ENCODE measurements at places on chromosomes 3 and 15.
A peak's percentile ranks its signal among the peaks of the same experiment; 100 is the strongest.

DNA sequence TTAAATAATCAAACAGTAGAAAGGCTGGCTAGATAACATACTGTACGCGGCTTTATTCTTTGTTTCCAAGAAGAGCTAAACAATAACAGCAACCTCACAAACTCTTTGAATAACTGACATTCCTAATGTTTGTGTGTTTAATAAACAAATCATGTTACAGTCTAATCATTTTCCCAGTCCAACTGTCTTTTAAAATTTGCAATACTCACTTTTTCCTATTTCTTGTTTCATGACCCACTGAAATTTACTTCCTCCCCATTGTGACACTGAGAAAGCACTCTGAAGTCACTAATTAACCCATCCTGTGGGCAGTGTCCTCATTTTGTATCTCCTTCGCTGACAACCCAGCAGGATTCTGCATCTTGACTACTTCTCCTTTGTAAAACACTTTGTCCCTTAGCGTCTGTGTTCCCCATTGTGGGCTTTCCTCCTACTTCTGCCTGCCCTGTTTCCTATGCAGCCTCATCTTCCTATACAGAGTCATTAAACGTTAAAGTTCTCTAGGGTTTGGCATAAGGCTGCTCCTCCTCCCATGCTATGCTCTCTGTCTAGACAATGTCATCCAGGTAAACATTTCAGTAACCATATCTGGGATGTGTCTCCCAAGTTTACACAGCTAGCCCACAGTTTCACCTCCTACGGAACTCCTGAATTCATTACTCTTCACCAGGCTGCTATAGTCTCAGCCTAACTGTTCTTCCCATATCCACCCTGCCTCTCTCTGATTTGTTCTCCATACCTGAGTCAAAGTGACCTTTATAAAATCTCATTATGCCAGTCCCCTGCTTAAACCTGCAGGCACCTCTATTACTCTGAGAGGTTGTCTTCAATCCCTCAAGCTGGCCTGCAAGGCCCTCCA, 148.9 kb downstream of the GREM1 start:
- no peak overlapping the region for H3K27ac ChIP-seq
- DNase-seq = peak; percentile 4
- H3K27me3 ChIP-seq = peaks cover 3% of the 10 kb centered on the region
- H3K36me3 ChIP-seq = no peaks in the 10 kb centered on the region
- H3K4me3 ChIP-seq = no peak overlapping the region

DNA sequence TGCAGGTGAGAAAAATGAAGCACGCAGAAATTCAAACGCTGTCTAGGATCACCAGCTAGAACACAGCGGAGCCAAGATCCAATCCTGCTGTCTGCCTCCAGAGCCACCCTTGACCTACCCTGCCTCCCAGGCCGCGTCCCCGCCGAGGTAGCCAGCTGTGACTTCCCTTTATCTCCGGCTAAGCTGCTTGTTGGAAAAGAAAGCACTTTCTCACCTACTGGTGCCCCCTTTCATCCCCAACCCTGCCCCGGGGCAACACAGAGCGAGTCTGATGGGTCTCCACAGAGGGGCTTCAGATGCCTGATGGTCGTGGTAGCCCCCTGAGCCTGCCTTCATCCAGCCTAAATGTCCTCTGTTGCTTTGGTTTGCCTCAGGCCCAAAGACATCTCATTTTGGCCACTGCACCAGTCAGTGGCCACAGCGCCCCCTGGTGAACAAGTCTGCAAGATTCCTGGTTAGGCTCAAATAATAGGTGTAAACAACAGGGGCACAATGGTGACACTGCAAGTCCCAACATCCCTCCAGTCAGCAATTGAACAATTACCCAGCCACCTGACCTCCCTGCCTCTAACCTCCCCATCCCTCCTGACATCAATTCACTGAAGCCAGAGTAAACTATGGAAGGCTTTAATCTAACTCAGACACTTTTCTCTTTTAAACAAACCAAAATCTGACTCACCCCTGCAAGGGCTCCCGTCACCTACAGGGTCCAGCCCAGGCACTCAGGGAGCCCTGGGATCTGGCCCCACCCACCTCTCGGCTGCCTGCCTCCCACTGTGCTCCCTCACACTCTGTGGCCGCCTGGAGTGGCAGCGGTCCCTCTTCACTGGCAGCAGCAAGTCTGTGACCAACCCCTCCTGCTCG, 27.3 kb upstream of the BCL2L10 start:
- peak overlapping the region; percentile 42 for H3K27ac ChIP-seq
- DNase-seq = peak; percentile 39
- peaks cover 27% of the 10 kb centered on the region for H3K4me1 ChIP-seq
- no peaks in the 10 kb centered on the region for H3K27me3 ChIP-seq

DNA sequence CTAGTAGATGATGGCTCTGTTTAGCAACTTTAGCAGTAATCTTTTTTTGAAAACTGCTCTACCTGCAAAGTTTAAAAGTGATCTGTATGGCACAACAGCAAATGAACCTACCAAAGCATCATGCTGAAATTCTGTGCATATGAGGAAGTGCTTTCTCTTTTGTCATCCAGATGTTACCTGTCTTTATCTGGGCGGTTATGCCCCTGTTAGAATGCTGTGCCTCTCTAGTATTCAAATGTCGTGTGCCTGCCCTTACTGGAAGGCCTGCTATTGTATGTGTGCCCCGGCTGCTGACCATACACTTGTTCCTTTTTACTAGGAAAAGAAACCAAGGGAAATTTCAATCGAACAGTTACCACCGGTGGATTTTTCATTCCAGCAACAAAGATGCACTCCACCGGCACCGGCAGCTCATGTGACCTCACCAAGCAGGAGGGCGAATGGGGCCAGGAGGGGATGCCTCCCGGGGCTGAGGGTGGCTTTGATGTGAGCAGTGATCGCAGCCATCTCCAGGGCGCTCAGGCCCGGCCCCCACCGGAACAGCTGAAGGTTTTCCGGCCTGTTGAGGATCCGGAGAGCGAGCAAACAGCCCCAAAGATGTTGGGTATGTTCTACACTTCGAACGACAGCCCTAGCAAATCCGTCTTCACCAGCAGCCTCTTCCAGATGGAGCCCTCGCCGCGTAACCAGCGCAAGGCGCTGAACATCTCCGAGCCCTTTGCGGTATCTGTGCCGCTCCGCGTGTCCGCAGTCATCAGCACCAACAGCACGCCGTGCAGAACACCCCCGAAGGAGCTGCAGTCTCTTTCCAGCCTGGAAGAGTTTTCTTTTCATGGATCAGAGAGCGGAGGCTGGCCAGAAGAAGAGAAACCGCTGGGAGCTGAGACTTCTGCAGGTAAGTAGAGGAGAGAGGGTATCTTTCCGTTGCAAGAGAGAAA, 61.6 kb downstream of the TMEM39A start:
- peaks cover 5% of the 10 kb centered on the region for H3K4me1 ChIP-seq
- no peak for DNase-seq
- no peak overlapping the region for H3K27ac ChIP-seq
- H3K27me3 ChIP-seq = no peaks in the 10 kb centered on the region
- peaks cover 64% of the 10 kb centered on the region for H3K36me3 ChIP-seq

DNA sequence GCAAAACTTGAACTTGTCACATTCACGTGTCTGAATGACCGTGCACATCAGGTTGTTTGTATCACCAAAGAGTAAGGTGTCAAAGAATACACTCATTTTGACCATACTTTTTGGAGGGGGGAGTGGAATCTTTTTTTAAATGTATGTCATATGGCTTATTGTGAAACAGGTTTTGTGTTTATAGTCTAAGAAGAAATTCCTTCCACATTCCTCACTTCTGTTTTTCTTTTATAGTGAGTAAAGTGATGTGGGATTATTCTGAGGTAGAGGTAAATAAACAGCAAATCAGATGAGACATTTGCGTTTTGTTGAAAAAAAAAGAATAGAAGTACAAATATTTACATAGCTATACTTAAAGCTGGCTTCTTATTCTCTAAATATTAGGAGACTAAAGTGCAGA, 33.0 kb downstream of the SRP14 start:
- H3K27ac ChIP-seq = no peak overlapping the region
- peaks cover 38% of the 10 kb centered on the region for H3K36me3 ChIP-seq
- no peaks in the 10 kb centered on the region for H3K27me3 ChIP-seq
- DNase-seq = no peak
- H3K4me1 ChIP-seq = no peaks in the 10 kb centered on the region

GRCh38 chr3:141241616-141242376, 10.2 kb downstream of the PXYLP1 start:
- H3K27ac ChIP-seq = no peak overlapping the region
- H3K4me1 ChIP-seq = peaks cover 4% of the 10 kb centered on the region
- no peak for DNase-seq
- no peaks in the 10 kb centered on the region for H3K27me3 ChIP-seq

- no peak overlapping the region for H3K27ac ChIP-seq
- H3K27me3 ChIP-seq = no peaks in the 10 kb centered on the region
- H3K36me3 ChIP-seq = no peaks in the 10 kb centered on the region
- DNase-seq = no peak
Measured at GRCh38 chr15:100022806-100023205, 289.6 kb upstream of the LYSMD4 start.

- H3K4me1 ChIP-seq = no peaks in the 10 kb centered on the region
- H3K27ac ChIP-seq = no peak overlapping the region
- H3K4me3 ChIP-seq = no peak overlapping the region
- DNase-seq = no peak
Measured at GRCh38 chr3:83039422-83039821, 1278.0 kb upstream of the GBE1 start.

DNA sequence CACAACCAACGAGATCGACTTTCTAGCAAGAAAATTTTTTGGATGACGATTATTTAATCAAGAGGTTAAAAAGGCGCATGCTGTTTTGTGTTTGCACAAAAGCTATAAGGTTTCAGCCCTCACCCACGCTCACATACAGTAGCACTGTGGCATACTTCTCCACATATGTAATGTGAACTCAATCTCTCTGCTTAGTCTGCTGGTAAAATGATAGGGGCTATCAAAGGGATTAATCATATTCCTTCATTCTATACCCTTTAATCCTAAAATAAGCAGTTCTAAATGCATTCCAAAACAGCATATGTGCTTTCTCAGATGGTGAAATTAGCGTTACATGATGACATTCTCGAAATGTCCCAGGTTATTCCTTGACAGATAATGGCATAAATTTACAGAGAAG, 196.9 kb upstream of the PRICKLE2 start:
- no peak overlapping the region for H3K27ac ChIP-seq
- no peaks in the 10 kb centered on the region for H3K4me1 ChIP-seq
- no peak overlapping the region for H3K4me3 ChIP-seq
- DNase-seq = no peak
- H3K36me3 ChIP-seq = no peaks in the 10 kb centered on the region

DNA sequence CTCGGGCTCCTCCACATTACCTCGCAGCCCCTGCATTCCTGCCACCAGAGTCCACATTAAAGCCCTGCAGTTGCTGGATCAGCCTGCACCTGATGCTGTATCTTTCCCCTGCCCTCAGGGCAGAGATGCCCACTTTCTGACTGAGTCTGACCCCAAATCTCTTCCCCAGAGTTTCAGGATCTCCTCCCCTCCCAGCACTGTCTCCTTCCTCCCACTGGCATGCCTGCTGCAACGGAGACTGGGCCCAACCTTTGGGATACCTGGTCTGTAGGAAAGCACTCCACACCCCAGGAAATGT, 20.6 kb upstream of the GP9 start:
- H3K36me3 ChIP-seq = peaks cover 14% of the 10 kb centered on the region
- no peak overlapping the region for H3K4me3 ChIP-seq
- no peak for DNase-seq
- peaks cover 3% of the 10 kb centered on the region for H3K4me1 ChIP-seq
- H3K27ac ChIP-seq = no peak overlapping the region

GRCh38 chr15:99443768-99444446, 121.9 kb upstream of the MEF2A start:
- no peaks in the 10 kb centered on the region for H3K36me3 ChIP-seq
- DNase-seq = no peak
- peaks cover 62% of the 10 kb centered on the region for H3K4me1 ChIP-seq
- H3K27ac ChIP-seq = peak overlapping the region; percentile 86
- peak overlapping the region; percentile 36 for H3K4me3 ChIP-seq
- no peaks in the 10 kb centered on the region for H3K27me3 ChIP-seq

DNA sequence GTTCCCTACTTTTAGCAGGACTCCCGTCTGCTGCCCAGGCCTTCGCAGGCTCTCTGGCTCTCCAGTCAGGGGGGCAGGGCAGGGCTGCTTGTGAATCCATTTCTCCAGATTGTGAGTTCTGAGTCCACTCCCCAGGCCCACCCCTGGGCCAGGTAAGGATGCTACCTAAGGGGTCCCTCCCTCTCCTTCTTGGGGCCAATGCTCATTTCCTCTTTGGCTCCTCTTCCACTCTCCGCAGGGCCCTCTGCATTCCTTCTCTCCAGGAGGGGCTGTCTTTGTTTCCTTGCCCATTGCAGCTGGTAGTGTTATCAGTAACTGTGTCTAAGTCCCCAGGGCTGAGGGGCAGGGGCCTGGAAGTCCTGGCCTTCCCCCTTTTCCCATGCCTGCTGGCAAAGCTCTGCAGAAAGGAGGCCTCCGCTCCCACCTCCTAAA, 13.0 kb upstream of the CACNA2D2 start:
- no peak for DNase-seq
- H3K4me1 ChIP-seq = peaks cover 34% of the 10 kb centered on the region
- H3K27me3 ChIP-seq = peaks cover 9% of the 10 kb centered on the region
- H3K4me3 ChIP-seq = peak overlapping the region; percentile 50

DNA sequence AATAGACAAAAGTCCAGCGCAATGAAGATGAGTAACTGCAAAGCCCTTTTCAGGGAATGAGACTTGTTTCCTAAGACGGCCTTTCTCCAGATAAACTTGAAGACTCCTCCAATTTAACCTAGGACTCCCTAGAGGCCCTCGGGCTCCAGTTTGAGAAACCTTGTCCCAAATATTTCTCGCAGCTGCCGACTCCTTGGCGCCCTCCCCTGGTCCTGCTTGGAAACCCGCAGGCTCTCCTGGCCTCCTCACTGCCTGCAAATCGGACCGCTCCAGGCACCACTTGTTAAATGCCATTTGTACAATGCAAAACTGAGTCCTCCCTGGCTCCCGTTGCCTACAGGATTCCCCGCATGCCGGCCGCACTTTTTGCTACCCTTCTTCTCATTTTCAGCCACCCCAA, 36.8 kb downstream of the MUC4 start:
- H3K4me3 ChIP-seq = no peak overlapping the region
- H3K36me3 ChIP-seq = no peaks in the 10 kb centered on the region
- DNase-seq = no peak
- H3K27ac ChIP-seq = no peak overlapping the region
- peaks cover 19% of the 10 kb centered on the region for H3K27me3 ChIP-seq

GRCh38 chr3:107426223-107426622, 49.0 kb downstream of the CCDC54 start:
- H3K27ac ChIP-seq = no peak overlapping the region
- no peak overlapping the region for H3K4me3 ChIP-seq
- no peaks in the 10 kb centered on the region for H3K36me3 ChIP-seq
- H3K27me3 ChIP-seq = peaks cover under 1% of the 10 kb centered on the region
- DNase-seq = no peak

- H3K36me3 ChIP-seq = peaks cover 25% of the 10 kb centered on the region
- peak; percentile 45 for DNase-seq
- no peaks in the 10 kb centered on the region for H3K27me3 ChIP-seq
- peak overlapping the region; percentile 2 for H3K27ac ChIP-seq
Measured at GRCh38 chr15:90097475-90097874, 4.8 kb downstream of the IDH2 start.

GRCh38 chr3:197363553-197364409, 65.4 kb upstream of the DLG1 start:
- H3K27ac ChIP-seq = no peak overlapping the region
- H3K4me3 ChIP-seq = no peak overlapping the region
- H3K4me1 ChIP-seq = no peaks in the 10 kb centered on the region
- peaks cover 18% of the 10 kb centered on the region for H3K36me3 ChIP-seq
- H3K27me3 ChIP-seq = peaks cover 36% of the 10 kb centered on the region

Measured in stimulated activated naive B cell treated with anti-CD40 and anti-IgM and Interleukin-4, amounts not matched to agents 10 μg/mL and 1 μg/mL and 100 μg/mL, for 72 hours (primary cell).